T-helper 1 cell (primary cell): ENCODE measurements at places on chromosomes 7 and 10.

DNA sequence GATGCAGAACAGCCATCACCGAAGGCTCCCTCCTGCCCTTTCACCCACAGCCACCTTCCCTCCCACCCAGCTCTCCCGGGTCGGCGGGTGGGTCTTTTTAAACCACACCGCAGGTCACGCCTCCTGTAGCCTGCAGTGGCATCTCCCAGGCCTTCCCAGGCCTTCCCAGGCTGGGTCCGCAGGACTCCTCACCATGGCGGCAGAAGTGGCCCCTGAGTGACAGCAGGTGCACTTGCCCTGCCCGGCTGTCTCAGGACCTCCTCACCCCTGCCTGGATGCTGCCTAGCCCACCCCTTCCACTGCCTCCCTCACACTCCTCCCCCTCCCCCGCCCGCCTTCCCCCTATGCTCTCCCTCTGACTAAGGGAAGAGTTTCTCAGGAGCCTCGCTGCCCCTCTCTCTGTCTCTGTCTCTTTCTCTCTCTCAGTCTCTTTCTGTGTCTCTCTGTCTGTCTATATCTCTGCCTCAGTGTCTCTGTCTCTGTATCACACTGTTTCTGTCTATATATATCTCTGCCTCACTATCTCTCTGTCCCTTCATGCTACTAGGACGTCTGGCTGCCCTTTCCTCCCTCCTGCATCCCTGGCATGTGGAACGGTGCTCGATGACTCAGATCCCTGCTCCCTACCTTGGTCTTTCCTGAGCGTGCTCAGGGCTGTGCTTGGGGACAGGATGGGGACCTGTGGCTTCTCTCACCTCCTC lies 57.5 kb downstream of the GLRX3 start:
- DNase-seq = no peak

DNA sequence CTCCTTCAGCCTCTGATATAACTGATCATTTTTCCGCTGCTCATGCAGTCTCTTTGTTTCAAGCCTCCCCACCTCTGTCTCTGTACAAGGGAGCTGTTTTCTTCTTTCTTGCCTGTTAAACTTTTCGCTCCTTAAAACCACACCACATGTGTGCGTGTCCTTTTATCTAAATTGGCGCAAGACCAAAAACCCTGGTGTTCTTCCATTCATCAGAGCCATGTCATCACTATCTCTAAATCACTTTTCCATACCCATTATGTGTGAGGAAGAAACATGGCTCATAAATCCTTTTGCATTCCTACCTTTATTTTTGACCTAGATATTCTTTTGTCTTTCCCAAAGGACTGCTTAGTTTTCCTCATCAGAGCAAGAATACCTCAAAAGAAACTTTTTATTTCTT lies 239.0 kb upstream of the IMMP2L start:
- DNase-seq = no peak

GRCh38 chr7:3338161-3338560 lies 37.1 kb downstream of the SDK1 start:
- DNase-seq = no peak

- DNase-seq = no peak
Observed at GRCh38 chr10:29120216-29120615, 168.7 kb upstream of the LYZL1 start.

- DNase-seq = no peak
Observed at GRCh38 chr7:124030964-124031363, 1.9 kb downstream of the TMEM229A start.

GRCh38 chr7:30771880-30772425 lies 736 bp downstream of the MINDY4 start:
- DNase-seq = no peak

DNA sequence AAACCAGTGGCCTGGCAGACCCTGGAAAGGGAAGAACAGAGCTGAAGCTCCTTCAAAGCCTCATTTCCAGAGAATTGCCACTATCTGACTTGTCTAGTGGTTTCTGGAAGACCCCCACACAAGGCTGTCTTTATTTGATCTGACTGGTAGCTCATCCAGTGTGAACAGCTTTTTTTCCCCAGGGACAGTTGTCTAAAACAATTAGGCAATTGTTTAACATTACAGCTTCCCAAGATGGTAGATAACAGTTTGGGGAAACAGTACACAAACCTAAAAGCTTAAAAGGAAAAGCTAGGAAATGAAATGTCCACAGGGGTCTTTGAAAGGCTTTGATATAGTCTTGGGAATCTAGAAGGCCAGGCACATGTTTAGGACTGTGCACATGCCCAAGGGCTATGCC lies 203.4 kb upstream of the CTBP2 start:
- DNase-seq = no peak

GRCh38 chr10:98609265-98609664 lies 162.5 kb upstream of the HPS1 start:
- no peak for DNase-seq

DNA sequence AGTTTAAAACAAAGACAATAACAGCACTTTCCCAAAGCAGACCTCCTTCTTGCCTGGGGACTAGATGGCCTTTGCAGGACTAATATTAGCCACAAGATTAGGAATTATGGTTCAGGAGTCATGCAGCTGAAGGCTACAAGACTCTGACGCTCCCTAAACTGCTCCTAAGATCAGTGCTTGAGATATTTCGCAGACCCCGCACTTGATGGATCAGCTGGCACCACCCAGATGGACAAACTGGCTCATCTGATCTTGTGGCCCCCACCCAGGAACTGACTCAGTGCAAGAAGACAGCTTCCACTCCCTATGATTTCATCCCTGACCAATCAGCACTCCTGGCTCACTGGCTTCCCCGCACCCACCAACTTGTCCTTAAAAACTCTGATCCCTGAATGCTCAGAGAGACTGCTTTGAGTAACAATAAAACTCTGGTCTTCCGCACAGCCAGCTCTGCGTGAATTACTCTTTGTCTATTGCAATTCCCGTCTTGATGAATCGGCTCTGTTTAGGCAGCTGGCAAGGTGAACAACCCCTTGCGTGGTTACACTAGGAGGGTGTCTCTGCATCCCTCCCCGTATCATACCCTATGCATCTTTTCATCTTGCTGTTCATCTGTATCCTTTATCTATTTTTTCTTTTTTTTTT lies 26.9 kb upstream of the NRBF2 start:
- no peak for DNase-seq

- no peak for DNase-seq
Observed at GRCh38 chr10:113002449-113002777, 52.4 kb downstream of the TCF7L2 start.

GRCh38 chr7:13115157-13115772 lies 427.8 kb downstream of the ARL4A start:
- no peak for DNase-seq

GRCh38 chr7:133320891-133321290 lies 68.0 kb downstream of the EXOC4 start:
- no peak for DNase-seq

DNA sequence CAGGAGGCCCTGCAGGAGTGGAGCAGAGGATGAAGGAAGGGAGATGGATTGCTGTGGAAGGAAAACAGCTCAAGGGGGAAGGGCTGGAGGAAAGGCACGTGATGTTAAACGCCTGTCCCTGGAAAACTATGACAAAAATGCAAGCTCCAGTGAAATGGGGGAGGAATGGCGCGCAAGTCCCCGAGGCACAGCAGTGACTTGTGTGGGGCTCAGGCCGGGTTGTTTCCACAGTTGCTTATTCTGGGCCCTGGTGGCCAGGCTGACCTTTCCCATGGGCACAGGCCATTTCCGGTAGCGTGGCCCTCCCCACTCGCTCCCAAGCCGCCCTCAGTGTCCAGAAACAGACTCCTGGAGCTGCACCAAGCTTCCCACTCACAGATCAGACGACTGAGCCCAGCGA lies 68.1 kb upstream of the PDGFA start:
- DNase-seq = no peak

- no peak for DNase-seq
Observed at GRCh38 chr7:150406567-150407421, 27.7 kb downstream of the ZNF775 start.

DNA sequence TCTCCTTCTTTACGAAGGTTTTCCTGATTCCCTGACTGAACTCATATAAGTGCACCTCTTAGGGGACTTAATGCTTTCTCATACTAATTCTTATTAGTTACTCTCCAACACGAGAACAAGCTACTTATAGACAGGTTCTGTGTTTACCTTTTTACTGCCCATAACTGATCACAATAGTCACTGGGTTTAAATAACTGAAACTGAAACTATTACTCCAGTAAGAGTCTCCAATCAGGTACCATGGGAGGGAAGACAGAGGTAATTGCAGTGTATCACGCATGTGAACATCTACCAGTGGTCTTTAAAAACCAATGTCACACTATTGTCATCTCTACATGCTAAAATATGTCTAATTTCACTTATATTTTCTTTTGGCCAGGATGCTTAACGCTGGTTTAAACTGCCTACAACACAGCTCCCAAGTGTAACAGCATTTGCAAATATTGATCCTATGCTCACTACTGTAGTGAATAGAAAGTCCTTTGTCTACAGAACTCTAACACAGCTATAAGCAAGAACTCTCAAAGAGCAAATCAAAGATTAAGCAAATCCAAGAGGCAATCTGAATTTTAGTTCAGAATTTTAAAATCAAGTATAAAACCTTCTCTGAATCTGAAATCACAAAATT lies 3.6 kb downstream of the GDI2 start:
- DNase-seq = no peak

DNA sequence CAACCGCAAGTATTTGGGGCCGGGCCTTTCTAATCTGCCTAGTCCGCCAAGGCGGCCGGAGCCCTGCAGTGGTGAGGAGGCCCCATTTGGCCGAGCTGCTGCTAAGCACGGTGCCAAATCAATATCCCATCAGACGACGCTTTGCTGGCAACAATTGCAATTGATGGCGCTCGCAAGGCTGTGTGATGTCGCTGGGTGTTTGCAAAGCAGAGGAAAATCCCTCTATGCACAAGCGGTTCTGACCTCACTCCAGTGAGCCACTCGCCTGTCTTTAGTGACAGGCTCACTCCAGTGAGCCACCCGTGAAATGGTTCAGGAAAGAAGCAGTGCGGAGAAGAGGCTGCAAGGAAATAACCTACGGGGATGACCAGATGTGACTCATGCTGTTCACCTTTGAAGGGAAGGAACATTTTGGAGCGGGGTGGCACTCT lies 18.3 kb upstream of the PDE1C start:
- no peak for DNase-seq

DNA sequence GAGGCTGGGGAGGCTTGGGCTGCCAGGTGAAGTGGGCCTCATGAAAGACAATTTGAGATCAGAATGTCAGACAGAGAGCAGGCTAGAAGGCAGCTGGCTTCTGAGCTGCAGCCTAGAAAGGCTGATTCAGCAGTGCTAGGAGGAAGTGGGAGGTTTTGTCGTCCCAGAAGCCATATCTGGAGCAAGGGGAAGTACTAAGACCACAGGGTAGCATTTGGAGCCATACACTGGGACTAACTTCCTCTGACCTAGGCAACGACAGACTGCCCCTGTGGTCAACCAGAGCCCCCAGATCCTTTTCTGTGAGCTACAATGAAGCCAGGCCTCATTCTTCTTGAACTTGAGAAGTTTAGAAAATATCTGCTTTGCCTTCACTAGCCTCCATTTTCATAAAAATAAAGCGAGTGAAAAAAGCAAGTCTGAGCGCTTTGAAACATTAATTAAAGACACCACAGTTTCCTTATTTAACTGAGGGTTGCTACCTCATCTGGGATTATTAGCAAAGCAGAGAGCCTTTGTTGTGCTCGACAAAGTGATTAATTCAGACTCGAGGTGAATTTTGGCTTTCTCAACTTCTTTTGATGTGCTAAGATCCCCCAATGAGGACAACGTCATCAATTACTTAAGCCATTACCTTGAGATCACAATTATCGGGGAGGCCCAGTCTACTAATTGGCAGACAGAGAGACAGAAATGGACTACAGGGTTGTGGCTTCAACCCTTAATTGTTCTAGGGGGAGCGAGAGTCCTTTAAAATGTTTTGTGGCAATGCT lies 26.6 kb downstream of the TBXAS1 start:
- no peak for DNase-seq

GRCh38 chr7:154842591-154842990 lies 160.3 kb downstream of the PAXIP1 start:
- no peak for DNase-seq

GRCh38 chr7:12504149-12504548 lies 66.4 kb upstream of the SCIN start:
- DNase-seq = no peak

- DNase-seq = no peak
Observed at GRCh38 chr10:91164520-91165065, 55.9 kb upstream of the PCGF5 start.

- DNase-seq = no peak
Observed at GRCh38 chr7:30898411-30898810, 13.2 kb upstream of the AQP1 start.

DNA sequence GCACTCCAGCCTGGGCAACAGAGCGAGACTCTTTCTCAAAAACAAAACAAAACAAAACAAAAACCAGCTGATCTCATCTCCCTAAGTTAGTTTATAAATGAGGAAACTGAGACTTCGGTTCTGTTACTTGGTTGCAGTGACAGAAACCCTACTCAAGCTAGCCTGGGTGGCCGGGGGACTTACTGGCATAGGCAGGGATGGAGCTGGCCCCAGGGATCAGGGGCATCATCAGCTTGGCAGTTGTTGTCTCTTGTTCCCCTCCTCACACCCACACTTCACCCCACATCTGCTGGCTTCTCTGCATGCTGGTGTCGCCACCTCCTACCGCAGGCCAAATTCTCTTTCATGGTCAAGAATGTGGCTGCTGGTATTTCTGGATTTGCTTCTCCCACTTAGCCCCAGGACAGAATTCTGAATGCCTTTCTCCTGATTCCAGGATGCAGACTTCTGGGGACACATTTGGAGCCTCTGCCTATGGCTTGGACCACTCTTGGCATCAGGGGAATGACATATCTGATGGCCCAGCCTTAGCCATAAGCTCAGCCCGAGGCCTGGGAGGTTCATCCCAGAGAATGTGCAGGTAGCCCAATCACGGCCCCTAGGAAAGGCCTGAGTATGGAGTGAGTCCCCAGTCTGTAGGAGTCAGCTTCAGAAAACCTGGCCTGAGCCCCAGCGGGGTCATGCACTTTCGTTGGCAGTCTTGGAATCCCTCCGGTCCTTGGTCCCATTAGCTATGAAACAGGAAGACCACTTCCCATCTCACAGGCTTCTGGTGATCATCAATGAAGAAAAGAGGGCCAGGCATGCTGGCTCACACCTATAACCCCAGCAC lies 41.6 kb upstream of the CTBP2 start:
- no peak for DNase-seq

GRCh38 chr10:114953047-114953446 lies 15.1 kb downstream of the TRUB1 start:
- DNase-seq = no peak
